ENCODE measurements at places on chromosomes 1 and 21.

DNA sequence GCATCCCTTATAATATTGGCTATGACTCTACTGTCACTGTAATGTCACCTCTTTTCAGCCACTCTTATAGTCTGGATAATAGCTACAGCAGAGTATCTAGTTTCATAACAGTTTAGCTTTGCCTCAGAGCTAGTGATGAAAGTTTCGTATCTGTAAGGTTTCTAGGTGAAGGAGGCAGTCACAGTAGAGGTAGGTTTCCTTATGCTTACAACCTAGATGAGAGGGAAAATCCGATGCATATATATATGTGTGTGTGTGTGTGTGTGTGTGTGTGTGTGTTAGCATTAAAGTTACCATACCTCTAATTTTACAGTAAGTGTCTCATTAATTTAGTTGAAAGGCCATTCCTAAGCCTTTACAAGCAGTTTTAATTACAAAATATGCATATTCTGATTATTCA lies 2.2 kb upstream of the TOR1AIP2 start:
- DNase-seq, result no peak

DNA sequence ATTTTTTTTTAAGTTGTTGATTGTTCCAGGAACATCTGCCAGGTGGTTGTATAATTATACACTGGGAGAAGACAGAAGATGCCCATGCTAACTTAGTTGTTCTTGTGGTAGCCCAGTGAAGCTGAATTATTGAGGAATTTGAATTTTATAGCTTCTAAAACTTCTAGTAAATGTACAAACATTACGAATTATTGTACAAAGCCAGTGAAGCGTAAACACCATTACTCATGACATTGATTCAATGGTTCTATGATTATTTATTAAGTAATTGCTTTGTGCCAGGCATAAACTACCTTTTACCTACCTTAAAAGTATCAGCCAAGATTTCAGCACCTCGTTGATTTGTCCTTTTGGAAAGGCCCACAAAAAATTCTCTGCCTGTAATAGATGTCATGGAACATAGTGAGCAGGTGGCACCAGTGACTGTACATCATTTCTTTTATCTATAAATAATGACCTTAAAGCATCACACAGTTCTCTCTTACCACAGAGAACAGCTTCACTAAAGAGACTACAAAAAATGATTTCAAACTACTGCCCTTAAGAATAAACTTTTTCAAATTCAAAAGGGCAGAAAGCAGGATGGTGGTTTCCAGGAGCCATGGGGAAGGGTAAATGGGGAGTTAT lies 74.9 kb upstream of the BCL10 start:
- no peak for DNase-seq

GRCh38 chr1:111015222-111015621 lies 51.5 kb upstream of the LRIF1 start:
- DNase-seq, result no peak

GRCh38 chr1:9503001-9503675 lies 36.1 kb upstream of the SLC25A33 start:
- no peak for DNase-seq

- DNase-seq, result no peak
Observed at GRCh38 chr1:200907611-200908097, 13.0 kb downstream of the INAVA start.

- peak; percentile 60 for DNase-seq
Observed at GRCh38 chr21:45590246-45590725, 48.0 kb upstream of the SLC19A1 start.

GRCh38 chr1:244049162-244050013 lies 1.7 kb upstream of the ZBTB18 start:
- peak; percentile 39 for DNase-seq

- DNase-seq, result no peak
Observed at GRCh38 chr1:201185527-201186128, 5.0 kb upstream of the IGFN1 start.

DNA sequence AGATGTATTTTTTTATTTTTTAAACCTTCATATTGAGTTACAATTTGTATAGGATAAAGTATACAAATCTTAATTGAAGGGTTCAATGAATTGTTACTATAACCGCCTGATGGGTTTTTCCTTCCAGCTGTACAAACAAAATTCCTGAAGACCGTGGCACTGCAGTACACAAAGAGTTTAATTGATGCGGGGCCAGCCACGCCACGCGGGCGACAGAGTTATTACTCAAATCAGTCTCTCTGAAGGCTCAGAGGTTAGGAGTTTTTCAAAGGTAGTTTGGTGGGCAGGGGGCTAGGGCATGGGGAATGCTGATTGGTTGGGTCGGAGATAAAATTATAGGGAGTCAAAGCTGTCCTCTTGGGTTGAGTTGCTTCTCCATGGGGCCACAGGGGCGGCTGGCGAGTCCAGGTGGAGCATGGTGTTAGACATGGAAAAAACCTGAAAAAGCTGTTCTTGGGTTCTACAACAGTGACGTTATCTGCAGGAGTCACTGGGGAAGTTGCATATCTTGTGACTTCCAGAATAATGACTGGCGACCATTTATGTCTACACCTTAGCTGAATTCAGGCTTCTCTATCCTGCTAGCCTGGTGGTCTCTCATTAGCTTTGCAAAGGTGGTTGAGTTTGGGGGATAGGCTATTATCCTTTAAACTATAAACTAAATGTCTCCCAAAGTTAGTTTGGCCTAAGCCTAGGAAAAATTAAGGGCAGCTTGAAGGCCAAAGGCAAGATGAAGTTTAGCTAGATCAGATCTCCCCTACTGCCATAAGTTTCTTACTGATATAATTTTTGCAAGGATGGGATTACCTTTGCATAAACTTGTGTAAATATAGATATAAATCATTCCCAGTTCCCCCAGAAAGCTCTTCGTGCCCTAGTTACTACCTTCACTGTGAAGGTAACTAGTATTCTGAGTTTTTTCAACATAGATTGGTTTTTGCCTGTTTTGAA lies 13.0 kb upstream of the TMEM9 start:
- no peak for DNase-seq

DNA sequence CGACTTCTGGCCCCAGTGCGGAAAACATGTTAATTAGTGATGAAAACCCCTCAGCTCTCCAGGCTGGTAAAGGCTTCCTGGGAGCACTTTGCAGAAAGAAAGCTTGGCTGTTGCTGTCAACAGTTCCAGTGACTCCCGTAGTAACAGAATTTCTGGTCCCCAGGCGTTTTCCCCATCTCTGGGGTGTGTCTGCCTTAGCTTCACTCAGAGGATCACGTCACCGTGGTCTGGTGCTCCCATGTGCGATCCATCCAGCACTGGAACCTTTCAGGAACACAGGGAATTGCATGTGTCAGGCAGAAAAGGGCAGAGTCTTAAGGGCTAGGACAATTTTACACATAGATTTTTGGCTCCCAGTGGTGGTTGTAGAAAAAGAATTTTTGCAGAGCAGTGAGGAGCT lies 470.4 kb upstream of the USP24 start:
- DNase-seq, result no peak

DNA sequence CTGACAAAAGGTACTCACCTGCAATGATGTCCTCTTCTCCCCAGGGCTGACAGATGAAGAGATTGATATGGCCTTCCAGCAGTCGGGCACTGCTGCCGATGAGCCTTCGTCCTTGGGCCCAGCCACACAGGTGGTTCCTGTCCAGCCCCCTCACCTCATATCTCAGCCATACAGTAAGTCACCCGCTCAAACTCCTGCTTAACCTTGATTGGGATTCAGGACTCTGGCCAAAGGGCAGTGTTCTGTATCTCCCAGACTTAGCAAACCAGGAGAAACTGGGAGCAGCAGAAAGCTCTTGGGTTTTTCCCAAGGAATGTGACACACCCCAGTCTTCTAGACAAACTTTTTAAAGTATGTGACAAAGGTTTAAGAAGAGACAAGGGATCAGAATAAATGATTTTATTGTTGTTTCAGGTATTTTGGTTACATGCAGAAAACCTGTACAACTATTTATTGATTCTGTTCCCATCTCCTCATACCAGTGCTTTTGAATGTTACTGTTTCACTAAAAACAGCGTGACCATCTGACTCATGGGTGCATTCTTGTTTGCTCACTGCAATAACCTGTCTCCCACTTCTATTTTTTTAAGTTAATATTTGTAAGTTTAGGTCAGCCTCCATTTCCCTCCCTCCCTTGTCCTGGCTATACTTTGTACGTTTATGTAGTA lies 124.6 kb downstream of the PEX14 start:
- no peak for DNase-seq

DNA sequence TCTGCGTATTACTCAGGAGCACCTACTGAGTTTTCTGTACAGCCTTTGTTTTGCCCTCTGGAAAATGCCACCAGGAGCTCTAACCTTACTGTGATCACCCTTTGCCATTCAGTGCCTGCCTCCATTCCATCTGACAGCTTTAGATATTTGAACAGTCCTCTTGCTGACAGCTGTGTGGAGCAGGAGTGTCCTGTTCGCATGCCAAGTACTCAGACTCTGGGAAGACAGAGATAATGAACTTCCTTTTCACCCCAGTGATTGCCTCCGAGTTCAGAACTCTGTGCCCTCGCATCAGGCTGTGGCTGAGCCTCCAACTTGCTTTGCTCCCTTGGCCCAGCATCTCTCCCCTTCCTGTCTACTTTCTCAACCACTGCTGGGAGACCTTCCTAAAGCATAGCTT lies 74.0 kb downstream of the CACNA1E start:
- no peak for DNase-seq

- peak; percentile 3 for DNase-seq
Observed at GRCh38 chr1:118151312-118151937, 33.6 kb downstream of the SPAG17 start.

- DNase-seq, result no peak
Observed at GRCh38 chr1:148010527-148010926, 82.3 kb downstream of the GPR89B start.

DNA sequence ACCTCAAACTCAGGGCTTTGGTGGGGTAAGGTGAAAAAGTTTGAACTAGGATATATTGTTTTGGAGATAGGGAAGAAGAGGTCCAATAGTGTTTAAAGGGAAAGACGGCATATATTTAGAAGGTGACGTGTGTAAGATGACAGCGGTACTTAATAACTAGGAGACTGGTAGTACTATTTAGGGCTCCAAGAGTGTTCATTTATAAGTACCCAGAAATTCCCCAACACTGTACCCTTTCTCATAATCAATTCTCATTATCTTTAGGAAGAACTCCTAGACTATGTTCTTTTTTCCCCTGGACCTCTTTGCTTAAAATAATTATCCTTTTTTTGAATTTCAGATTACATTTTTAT lies 1.5 kb downstream of the LYPLAL1 start:
- DNase-seq, result no peak

DNA sequence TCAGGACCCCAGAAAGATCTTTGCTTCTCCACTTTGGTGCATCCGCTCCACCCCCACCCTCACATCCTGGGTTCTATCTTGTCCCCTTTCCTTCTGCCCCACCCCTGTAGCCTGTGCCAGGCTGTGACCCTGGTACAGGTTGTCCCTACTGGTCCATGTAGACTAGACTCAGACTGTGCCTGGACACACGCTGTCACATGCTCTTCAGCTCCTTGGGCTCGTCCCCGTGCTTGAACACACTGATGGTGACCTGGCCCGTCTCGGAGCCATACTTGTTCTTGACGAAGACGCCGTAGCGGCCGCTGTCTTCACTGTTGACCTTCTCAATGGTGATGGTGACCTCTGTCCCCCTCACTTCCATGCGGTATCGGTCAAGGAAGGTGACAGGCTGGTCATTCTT lies 54.8 kb downstream of the MYOM3 start:
- DNase-seq, result no peak

DNA sequence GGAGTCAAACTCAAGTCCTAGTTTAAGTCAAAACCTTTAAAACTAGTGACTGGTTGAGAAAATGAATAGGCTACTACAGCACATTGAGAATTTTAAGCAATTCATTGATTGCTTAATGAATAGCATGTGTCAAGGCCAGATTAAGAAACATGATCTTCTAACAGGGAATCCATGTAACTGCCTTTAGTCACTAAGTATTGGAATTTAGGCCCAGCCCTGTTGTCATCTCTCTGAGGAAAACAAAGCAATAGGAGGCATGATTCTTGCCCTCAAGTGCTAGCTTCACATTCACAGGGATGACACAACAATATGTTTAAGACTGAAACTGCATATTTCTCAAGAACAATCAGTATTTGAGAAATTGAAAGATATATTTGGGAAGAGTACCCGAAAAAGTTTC lies 70.0 kb upstream of the PTGS2 start:
- DNase-seq, result no peak

- DNase-seq, result no peak
Observed at GRCh38 chr1:67830928-67831830, 2.1 kb downstream of the GNG12 start.

DNA sequence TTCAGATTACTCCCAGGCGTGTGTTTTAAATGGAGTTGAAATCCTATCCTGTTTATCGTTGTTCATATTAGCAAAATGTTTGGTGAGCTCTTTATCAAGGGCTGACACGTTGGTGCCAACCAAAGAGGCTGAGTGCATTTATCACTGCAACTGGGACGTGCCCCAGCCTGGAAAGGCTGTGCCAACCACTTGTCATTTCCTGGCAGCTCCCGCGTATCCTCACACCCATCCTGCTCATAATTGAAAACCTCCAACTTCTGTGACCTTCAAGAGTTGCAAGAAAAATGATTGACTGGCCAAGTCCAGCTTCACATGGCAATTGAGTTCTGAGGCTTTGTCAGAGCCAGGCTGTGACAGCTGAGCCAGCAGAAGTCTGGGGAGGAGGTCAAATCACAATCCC lies 43.7 kb upstream of the KCNA3 start:
- DNase-seq, result no peak

DNA sequence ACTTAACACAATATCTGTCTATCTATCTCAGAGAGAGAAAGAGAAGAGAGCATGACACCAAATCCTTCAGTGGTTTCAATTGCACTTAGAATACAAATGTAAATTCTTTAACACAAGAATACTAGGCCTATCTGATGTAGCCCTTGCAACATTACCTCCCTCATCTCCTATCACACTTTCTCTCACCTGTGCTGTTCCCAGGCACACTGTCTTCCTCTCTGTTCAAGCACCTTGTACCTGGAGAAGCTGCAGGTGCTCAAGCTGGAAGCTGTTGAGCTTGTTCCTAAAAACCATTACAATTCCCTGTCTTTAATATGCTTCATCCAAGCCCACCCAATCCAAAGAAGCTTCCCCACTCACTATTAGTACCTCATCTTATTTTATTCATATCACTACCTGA lies 97.0 kb downstream of the GDAP2 start:
- DNase-seq, result no peak

- DNase-seq, result peak; percentile 26
Observed at GRCh38 chr1:160428655-160429054, 28.3 kb downstream of the VANGL2 start.

All from effector memory CD4-positive, alpha-beta T cell (primary cell).